ENCODE measurements at places on chromosomes 4 and X.

- no peak for DNase-seq
These were observed 99.0 kb downstream of the STIM2 start for GRCh38 chr4:26959654-26960047.

GRCh38 chr4:148064451-148064850 lies 332.6 kb downstream of the ARHGAP10 start:
- no peak for DNase-seq

- DNase-seq, result no peak
These were observed 32.7 kb upstream of the CASK start for GRCh38 chrX:41956027-41956426.

DNA sequence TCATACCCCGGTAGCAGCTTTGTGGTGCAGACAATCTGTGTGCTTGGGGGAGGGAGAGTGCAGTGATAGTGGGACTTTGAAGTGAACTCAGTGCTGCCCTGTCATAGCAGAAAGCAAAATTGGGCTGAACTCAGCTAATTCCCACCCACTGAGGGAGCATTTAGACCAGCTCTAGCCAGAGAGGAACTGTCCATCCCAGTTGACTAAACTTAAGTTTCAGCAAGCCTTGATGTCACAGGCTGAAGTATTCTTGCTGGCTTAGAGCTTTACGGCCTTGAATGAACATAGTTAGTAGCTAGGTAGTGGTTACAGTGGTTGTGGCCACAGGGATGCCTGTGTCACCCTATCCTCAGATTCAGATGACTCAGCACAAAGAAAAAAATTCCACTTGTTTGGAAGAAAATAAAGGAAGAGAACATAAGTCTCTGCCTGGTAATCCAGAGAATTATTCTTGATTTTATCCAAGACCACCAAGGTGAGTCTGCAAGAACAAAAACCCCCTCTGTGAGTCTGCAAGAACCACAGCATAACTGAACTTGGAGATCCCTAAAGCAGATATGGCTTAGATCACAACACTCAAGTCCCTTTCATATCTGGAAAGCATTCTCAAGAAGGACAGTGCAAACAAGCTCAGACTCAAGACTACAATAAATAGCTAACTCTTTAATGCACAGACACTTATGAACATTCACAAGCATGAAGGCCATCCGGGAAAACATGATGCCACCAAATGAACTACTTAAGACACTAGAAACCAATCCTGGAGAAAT lies 39.4 kb downstream of the ADH7 start:
- DNase-seq, result no peak

DNA sequence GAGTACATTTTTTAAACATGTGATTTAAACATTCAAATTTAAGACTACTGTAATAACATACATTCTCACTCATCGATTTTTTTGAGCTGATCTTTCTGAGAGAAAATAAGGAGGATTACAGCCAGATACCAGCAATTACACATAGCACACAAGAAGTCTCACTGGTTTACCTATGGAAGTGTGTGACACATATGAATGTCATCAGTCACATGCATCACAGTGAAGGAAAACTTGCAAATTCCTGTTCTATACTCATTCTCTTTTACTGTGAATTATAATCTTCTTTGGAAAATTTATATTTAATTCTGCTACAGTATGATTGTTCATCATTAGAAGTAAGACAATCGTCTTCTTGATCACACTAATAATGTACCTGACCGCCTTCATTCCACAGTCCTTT lies 21.3 kb upstream of the BMP2K start:
- DNase-seq, result no peak

DNA sequence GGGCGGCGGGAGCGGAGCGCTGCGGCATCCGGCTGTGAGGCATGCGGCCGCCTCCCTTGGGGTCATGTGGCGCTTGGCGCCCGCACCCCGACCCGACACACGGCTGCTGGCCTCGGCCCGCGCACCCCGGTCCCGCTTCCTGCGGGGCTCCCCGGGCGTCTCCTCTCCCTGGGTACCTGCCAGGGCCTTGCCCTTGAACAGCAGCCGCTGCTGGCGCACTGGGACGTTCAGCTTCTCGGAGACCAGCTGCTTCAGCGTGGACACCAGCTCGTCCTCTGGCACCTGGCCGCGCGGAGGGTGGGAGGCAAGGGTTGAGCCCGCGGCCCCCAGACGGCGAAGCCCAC lies 391 bp downstream of the UBL4A start:
- peak; percentile 26 for DNase-seq

- no peak for DNase-seq
These were observed 100.7 kb upstream of the PGRMC2 start for GRCh38 chr4:128388352-128388630.

- DNase-seq, result no peak
These were observed 500.1 kb downstream of the TRAM1L1 start for GRCh38 chr4:116585246-116585645.

DNA sequence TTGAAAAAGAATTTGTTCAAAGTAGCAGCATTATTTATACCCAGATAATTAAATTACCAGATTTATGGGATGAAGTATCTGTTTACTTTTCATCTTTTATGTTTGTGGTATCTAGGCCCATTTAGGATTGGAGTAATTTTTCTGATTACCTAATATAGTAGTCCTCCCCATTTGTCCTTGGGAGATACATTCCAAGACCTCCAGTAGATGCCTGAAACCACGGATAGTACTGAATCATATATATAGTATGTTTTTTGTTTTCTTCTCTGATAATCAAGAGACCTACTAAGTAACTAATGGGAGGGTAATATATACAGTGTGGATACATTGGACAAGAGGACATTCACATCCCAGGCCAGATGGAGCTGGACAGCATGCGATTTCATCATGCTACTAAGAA lies 30.7 kb upstream of the PTPN13 start:
- DNase-seq, result no peak

DNA sequence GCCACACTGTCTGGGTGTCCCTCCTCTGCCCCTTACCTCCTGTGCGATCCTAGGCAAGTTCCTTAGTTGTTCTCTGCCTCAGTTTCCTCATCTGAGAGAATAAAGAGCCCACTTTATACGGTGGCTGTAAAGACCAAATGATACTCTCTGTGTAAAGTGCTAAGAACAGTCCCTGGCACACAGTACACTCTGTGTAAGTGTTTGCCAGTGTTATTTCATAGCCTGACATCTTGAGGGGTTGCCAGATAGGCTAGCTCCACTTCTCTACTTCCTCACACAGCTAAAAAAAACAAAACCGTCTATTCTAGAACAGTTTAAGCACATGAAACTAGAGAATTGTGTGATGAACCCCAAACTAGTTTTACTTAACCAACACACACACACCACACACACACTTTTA lies 17.1 kb downstream of the SPON2 start:
- no peak for DNase-seq

GRCh38 chr4:151165205-151166000 lies 66.0 kb downstream of the RPS3A start:
- DNase-seq, result no peak

- DNase-seq, result no peak
These were observed 642.1 kb downstream of the CCSER1 start for GRCh38 chr4:90769251-90769650.

DNA sequence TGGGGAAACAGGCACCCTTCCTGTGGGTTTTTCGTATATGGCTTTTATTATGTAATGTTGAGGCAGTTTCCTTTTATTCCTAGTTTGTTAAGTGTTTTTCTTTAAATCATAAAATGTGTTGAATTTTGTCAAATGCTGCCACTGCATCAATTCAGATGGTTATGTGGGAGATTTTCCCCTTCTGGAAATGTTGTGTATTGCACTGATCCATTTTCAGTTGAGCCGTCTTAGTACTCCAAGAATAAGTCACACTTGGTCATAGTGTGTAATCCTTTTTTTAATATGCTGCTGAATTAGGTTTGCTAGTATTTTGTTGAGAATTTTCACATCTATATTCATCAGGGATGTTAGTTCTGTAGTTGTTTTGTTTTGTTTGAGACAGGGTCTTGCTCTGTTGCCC lies 9.5 kb upstream of the CTBP1 start:
- DNase-seq, result no peak

DNA sequence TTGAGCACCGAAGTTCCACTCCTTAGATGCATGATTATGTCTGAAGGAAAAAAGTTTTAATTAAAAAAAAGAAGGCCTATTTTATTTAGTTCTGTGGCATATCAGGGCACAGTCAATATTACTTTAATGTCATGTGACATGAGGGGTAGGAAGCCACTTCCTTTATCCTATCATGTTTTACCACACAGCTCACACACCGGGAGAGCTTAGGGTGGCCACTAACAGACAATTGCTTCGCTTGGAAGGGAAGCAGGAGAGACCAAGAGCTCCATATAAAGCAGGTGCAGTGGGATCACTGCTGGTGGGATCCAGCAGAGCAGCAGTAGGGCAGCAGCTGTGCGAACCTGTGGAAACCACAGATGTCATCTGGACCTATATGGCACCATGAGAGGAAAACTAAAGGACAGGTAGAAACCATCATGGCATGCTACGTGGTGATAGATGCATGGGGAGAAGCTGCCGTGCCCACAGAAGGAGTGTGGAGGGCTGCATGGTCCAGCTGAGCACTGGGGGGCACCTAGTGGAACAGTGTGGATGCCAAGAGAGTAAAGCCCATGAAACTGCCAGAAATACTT lies 52.0 kb downstream of the DTHD1 start:
- no peak for DNase-seq

DNA sequence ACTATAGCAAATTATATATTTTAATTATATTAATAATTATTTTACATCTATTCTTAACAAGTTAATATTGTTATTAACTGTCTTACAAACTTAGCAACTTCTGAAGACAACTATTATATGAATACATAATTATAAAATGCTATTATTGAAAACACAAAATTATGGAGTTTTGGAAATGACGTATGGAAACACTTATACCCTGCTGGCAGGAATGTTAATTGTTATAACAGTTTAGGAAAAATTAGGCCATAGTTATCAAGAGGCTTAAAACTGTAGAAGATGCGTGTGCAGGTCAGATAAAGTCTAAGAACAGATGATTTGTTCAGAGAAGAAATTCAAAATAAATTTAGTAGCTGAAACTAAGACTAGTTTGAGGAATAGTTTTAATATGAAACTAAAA lies 211.7 kb downstream of the FAT4 start:
- no peak for DNase-seq

GRCh38 chr4:15362541-15362940 lies 65.3 kb upstream of the C1QTNF7 start:
- DNase-seq, result no peak

DNA sequence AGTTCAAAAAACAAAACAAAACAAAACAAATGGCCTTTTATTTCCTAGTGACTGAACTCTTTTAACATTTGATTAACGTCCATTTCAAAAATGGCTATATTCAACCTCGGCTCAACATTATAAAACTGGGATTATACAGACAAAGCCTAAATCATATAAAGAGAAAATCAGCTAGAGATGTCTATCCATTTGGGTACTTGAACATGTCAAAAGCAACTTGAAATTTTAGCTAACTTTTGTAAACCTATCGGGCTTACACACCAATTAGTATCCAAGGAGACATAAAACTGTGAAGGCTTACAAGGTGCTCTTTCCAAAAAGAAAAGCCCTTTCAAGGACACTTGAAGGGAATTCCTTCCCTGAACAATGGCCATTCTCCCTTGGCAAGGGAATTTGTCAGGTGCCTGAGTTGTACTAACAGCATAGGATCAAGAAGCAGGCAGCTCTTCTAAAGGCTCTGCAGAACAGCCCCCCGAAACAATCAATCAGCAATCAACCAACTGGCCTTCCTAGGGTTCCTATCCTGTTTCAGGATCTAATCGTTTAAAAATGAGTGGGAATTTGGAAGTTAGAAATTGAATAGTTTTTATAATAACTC lies 633.7 kb upstream of the HTR2C start:
- no peak for DNase-seq

GRCh38 chr4:150584111-150584915 lies 2.4 kb downstream of the MAB21L2 start:
- no peak for DNase-seq

- DNase-seq, result no peak
These were observed 177.1 kb downstream of the BMPR1B start for GRCh38 chr4:94934864-94935263.

- no peak for DNase-seq
These were observed 97.5 kb upstream of the ZNF518B start for GRCh38 chr4:10554694-10555093.

GRCh38 chr4:84952776-84953175 lies 13.7 kb downstream of the WDFY3 start:
- no peak for DNase-seq

- no peak for DNase-seq
These were observed 51.0 kb downstream of the GUCY1B1 start for GRCh38 chr4:155809835-155810234.

DNA sequence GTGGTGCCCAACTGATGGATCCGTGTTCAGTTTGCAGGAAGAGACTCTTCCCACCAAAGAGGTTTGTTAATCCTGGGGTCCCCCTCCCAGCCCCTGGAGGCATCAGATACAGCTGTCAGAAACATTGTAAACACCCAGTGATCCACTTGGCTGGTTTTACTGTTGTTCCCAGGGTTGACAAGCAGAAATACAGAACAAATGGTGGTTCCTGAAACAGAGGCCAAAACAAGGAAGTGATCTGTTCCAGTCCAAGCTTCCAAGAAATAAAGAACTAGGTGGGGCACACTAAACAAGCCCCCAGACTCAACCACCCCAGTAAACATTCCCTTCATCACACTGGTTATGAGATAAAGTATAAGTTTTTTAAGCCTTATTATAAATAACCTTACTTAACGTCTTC lies 1.4 kb downstream of the TMLHE start:
- DNase-seq, result no peak

- no peak for DNase-seq
These were observed 187.7 kb downstream of the SHROOM3 start for GRCh38 chr4:76622717-76623116.

DNA sequence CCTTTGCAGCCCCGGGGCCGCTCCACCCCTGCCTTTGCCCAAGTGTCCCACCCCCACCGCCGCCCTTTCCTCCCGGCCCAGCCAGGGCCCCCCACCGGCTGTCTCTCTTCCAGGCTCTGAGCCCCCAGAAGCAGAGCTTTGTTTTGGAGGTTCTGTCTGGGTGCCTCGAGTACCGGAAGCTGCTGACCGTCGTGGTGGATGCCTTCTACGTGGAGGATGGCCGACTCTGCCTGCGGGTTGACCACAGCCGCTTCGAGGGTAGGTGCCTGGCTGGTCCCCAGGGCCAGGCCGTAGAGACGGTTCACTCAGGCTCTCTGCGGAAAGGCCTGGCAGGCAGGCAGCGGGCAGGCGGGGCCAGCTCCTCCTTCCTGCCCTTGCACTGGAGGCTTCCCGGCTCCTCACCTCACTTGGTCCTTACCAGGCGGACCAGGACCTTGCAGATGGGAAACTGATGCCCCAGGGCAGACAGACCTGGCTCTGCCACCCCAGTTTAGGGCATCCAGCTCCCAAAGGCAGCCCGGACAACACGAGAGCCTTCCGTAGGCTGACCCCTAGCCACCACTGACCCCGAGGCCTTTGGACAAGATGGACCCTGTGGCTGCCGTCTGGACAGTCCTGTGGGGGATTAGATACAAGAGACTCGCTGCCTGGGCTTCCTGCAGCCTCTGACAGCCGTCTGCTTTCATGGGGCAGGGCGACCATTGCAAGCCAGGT lies 18.2 kb downstream of the CFAP99 start:
- DNase-seq, result no peak

- DNase-seq, result no peak
These were observed 40.1 kb upstream of the EIF1AX start for GRCh38 chrX:20181598-20182329.

Measured in T-helper 22 cell (primary cell).